Activated CD4-positive, alpha-beta T cell treated with anti-CD3 and anti-CD28 coated beads, Interleukin-2, amount 10 ng/mL, durations not matched to agents 7 days and 5 days (primary cell): ENCODE measurements at places on chromosomes 5 and 9.
A peak's percentile ranks its signal among the peaks of the same experiment; 100 is the strongest.

DNA sequence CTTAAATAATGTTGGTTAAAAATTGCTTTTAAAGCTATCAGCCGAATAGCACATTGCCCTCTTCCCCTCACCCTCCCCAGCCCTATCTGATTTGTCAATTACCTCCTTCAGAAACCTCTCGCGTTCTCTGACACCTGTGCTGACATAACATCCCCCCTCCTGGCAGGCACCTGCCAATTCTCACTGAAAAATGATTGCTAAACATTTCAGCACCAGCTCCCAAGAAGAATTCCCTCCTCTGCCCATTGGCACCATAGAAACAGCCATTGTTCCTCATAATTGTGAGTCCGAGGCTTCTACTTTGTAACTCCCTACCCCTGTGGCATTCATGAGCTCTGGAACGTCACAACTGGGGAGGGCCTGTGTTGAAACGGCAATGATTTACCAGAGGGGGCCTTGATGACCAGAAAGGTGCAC is 20.2 kb downstream of the CDH6 start:
- H3K36me3 ChIP-seq = no peaks in the 10 kb centered on the region
- no peak for DNase-seq
- no peak overlapping the region for H3K4me3 ChIP-seq
- H3K27me3 ChIP-seq = no peaks in the 10 kb centered on the region
- H3K27ac ChIP-seq = no peak overlapping the region

DNA sequence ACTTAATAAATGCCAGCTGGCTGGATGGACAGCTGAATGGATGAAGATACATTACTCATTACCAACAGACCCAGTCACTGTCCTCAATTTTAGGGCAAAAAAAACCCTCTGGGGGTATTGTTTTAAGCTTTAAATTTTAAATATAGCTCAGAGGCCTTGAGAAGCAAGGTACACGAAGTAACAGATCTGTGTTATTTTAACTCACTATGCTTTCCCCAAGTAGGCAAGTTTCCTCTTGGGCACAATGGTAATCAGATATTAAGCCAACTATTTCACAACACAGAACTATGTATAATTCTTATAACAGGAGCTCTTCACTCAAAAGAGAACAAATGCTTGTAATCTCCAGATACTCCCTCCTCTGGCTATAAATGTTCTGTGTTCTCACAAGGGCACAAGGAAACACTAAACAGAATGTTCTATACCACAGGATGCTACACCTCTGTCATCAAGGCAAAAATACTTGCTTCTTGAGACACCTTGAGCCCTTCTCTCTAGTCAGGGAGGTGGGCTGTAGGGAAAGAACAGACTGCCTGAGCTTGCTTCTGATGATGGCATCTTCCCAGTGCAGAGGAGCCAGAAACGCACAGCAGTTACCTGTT is 443.8 kb downstream of the SPOCK1 start:
- no peaks in the 10 kb centered on the region for H3K4me1 ChIP-seq
- DNase-seq = no peak
- no peak overlapping the region for H3K4me3 ChIP-seq
- no peaks in the 10 kb centered on the region for H3K36me3 ChIP-seq

DNA sequence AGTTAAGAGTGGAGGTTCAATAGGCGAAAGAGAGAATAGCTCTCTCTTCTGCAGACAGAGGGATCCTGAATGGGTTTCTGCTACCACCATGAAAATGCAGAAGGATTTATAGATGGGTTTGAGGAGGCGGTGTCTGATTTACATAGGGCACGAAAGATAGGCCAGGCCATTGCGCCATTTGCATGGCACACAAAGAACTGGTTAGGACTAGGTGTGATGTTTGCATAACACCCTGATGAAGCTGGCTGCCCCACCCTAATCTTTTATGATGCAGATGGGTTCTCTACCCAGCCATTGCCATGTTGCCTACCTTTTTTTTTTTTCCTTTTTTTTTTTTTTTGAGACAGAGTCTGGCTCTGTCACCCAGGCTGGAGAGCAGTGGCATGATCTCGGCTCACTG is 51.4 kb upstream of the PDZD2 start:
- DNase-seq = no peak
- H3K4me3 ChIP-seq = no peak overlapping the region
- peaks cover 15% of the 10 kb centered on the region for H3K27me3 ChIP-seq
- no peak overlapping the region for H3K27ac ChIP-seq
- H3K36me3 ChIP-seq = no peaks in the 10 kb centered on the region
- no peaks in the 10 kb centered on the region for H3K4me1 ChIP-seq

DNA sequence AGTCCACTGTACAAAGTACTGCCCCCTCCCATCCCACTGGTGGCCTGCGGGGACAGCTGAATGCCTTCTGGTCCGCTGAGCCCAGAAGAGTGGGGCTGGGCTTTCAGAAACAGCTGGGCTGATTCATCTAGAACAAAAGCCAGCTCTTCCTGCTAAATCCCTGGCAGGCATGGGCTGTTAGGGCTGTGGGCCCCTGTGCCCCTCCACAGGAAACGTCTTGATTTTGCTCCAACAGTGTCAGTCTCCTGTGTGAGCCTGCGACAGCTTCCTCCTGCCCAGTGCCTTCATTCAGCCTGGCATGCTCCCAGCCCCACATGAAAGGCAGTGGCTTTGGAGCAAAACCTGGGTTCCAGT is 6.9 kb upstream of the GSN start:
- H3K36me3 ChIP-seq = no peaks in the 10 kb centered on the region
- peaks cover 2% of the 10 kb centered on the region for H3K27me3 ChIP-seq
- H3K4me1 ChIP-seq = no peaks in the 10 kb centered on the region

- H3K4me1 ChIP-seq = no peaks in the 10 kb centered on the region
- no peak for DNase-seq
- no peaks in the 10 kb centered on the region for H3K36me3 ChIP-seq
- no peak overlapping the region for H3K27ac ChIP-seq
- no peak overlapping the region for H3K4me3 ChIP-seq
These were observed 35.8 kb upstream of the MAMDC2 start for GRCh38 chr9:70007831-70008230.

DNA sequence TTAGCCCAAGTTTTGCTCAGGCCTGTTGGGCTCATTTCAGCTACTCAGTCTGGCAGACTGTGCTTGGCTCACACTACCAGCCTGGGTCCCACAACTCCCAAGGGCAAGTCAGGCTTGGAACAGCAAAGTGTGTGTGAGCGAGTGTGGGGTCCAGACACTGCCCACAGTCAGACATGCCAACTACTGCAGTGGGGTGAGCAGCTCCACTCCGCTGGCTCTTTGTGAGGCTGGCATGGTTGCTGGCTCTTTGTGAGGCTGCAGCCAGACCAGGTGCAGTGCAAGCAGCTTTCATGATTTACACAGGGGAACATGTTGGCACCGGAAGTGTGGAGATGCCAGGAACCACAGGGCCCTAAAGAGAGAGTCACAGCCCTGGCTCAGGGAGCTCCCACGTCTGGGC is 606.7 kb upstream of the FAM174A start:
- H3K4me3 ChIP-seq = no peak overlapping the region
- no peak overlapping the region for H3K27ac ChIP-seq
- no peak for DNase-seq
- H3K36me3 ChIP-seq = no peaks in the 10 kb centered on the region
- no peaks in the 10 kb centered on the region for H3K27me3 ChIP-seq

DNA sequence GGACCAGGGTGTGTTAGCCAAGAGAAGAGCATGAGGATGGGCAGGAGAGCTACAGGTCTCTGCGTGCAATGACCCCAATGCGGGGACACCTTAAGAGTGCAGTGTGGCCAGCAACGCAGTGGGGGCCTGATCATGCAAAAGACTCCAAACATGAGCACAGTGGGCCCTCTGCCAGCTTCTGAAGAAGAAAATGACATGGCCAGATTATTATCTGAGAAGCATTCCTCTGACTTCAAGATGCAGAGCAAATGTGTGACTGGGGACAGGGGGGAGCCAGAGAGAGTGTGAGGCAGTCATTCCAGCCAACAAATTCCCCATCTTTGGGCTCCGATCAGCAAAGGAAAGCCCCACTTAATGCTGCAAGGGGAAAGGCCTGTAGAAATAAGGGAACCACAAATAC is 229.4 kb downstream of the CDK5RAP2 start:
- no peak overlapping the region for H3K27ac ChIP-seq
- no peak overlapping the region for H3K4me3 ChIP-seq

GRCh38 chr5:41649659-41650058 is 139.3 kb upstream of the PLCXD3 start:
- no peaks in the 10 kb centered on the region for H3K27me3 ChIP-seq
- no peak overlapping the region for H3K27ac ChIP-seq
- no peak overlapping the region for H3K4me3 ChIP-seq
- H3K4me1 ChIP-seq = no peaks in the 10 kb centered on the region
- DNase-seq = no peak

DNA sequence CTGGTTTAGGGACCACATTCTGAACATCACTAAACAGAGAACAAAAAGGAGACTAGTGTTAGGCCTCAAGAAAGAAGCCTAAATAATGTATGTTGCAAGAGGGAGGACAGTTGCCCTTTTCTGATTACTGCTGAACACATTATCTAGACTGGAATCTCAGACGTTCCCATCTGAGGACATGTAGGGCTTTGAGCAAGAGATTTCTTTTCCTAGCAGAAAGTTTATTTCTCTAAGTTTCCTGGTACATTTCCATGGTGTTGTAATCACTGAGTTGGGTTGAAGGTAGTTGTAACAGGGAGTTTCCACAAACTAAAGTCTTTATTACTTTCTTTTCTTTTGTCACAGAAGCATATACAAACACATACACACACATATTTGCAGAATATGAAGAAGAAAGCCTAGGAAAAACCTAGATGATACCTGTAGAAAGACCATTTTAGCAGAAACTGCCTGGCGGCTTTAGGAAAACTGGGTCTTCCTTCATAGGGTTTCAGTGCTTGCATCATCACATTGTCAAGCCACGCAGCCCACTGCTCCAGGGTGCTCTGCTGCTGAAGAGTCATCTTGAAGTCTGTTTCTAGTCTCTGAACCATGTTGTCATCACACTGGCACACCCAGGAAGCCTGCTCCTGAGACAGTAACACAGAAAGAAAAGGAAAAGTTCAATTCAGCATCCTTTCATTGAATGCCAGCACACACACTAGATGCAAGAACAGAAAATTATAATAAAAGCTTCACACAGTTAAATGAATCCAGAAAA is 269.1 kb downstream of the RFX3 start:
- peaks cover 7% of the 10 kb centered on the region for H3K4me1 ChIP-seq
- no peaks in the 10 kb centered on the region for H3K27me3 ChIP-seq
- H3K27ac ChIP-seq = no peak overlapping the region
- no peak for DNase-seq
- H3K4me3 ChIP-seq = no peak overlapping the region

DNA sequence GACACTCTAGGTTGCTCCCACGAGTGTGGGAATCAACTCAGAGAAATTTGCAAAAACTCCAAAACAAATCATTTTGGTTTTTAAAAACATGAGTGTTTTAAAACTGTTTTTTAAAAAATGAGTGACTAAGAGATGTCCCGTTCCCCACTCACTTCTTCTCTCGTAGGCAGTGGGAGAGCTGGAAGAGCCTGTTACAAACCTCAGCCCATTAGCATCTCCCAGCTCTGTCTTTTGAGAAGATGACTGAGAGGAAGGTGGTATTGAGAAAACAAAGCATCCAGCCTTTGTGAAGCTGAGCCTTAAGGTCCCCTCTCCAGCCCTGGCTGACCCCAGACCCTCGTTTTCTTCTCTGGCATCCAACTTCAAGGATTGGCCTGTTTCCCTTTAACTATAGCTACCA is 4.7 kb upstream of the ANKRD33B start:
- H3K27me3 ChIP-seq = peaks cover 39% of the 10 kb centered on the region
- peaks cover 9% of the 10 kb centered on the region for H3K4me1 ChIP-seq
- H3K36me3 ChIP-seq = no peaks in the 10 kb centered on the region
- H3K27ac ChIP-seq = no peak overlapping the region
- no peak overlapping the region for H3K4me3 ChIP-seq

DNA sequence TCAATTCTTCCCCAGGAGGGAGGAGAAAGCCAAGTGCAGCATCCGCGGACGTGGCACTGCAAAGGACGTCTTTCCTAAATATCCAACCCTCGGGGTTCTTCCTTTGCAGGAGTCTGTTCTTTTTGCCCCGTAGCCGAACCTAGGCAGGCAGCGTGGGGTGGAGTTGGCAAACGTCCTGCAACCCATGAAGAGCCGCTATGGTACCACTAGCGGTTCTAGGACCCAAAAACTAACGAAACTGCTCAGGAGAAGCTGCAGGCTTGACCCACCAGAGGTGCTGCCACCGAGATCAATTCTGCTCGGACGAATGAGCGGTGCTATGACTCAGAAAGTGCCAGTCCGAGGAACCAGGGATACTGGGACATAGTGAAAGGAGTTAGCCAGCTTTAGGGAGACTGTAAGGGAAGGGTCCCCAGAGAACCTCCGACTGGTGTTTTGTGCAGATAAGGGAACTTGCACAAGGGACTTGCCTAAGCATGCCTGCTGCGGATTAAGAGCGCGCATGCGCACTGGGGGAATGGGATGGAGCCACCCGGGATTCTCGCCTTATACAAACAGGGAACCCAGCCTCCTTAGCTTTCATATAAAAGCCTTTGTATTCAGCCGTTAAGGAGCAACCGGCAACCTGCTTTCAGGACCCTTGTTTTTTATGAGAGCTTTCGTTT is 32.7 kb downstream of the ANXA2R start:
- peak; percentile 78 for DNase-seq
- H3K27me3 ChIP-seq = no peaks in the 10 kb centered on the region
- H3K27ac ChIP-seq = peak overlapping the region; percentile 97
- H3K4me1 ChIP-seq = peaks cover 43% of the 10 kb centered on the region

DNA sequence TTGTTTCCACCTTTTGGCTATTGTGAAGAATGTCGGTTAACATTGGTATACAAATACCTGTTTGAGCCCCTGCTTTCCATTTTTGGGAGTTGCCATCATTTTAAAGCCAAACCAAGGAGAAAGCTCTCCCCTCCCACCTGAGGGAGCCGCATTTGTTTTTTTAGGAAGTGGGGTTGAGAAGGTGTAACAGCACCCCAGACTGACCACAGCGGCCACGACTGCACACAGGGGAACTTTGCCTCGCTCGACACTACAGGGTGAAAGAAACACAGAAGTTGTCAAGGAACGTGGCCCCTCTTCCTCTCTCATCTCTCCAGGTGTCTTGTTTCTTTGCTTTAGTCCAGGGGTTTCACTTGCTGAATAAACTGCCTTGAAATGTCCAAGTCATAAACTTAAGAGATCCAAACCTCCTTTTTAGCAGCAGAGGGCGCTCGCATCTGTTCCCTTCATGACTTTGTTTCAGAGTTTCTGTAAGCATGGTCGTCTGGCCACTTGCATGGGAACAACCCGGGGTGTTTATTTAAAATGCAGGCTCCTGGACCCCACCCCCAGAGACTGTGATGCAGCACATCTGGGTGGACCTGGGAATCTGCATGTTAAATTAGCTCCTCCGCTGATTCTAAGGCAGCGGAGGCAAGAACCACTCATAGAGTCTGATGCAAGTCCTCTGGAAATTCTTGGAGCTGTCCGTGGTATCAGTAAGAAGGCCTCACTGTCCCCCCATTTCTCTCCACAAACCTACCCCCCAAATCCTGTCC is 2.1 kb upstream of the TTLL11 start:
- H3K27ac ChIP-seq = no peak overlapping the region
- DNase-seq = peak; percentile 64
- H3K4me1 ChIP-seq = peaks cover 39% of the 10 kb centered on the region
- H3K4me3 ChIP-seq = no peak overlapping the region
- H3K36me3 ChIP-seq = no peaks in the 10 kb centered on the region
- peaks cover 19% of the 10 kb centered on the region for H3K27me3 ChIP-seq

- H3K36me3 ChIP-seq = no peaks in the 10 kb centered on the region
- H3K27me3 ChIP-seq = no peaks in the 10 kb centered on the region
- DNase-seq = no peak
- H3K4me3 ChIP-seq = no peak overlapping the region
- H3K4me1 ChIP-seq = no peaks in the 10 kb centered on the region
These were observed 129.7 kb upstream of the PDE4D start for GRCh38 chr5:60023255-60023654.
